Stimulated activated CD8-positive, alpha-beta memory T cell treated with anti-CD3 and anti-CD28 coated beads, Interleukin-4, amount 100 ng/mL, for 1 hour (primary cell): ENCODE measurements at places on chromosomes 11 and 22.
A peak's percentile ranks its signal among the peaks of the same experiment; 100 is the strongest.

GRCh38 chr11:76665172-76665571 is 5.4 kb downstream of the LRRC32 start:
- DNase-seq = no peak

GRCh38 chr22:49728570-49729271 is 99.0 kb downstream of the BRD1 start:
- no peak for DNase-seq

GRCh38 chr22:44618400-44618799 is 83.6 kb upstream of the PRR5 start:
- DNase-seq = no peak

GRCh38 chr11:117799634-117800033 is 2.6 kb upstream of the DSCAML1 start:
- no peak for DNase-seq

DNA sequence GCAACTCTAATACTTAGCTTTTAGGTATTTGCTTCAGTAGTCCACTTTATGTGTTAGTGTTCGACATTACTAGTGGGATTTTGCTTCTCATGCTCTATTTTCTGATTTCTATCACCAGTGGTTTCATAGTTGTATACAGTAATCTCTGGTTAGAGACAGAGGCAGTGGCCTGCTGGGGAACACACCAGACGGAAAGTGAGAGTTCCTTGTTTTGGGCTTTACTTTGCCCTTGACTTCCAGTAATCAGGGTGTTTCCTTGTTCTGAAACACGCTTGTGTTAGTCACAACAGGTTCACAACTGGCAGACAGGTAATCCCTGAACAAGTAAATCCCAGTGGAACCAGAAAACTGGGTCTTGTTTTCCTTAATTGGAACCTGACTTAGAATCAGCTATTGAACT is 56.0 kb downstream of the PACS1 start:
- DNase-seq = no peak

GRCh38 chr11:3809624-3809928 is 1.2 kb downstream of the PGAP2 start:
- no peak for DNase-seq

- DNase-seq = no peak
Measured at GRCh38 chr11:65863889-65864705, 3.9 kb downstream of the MUS81 start.

DNA sequence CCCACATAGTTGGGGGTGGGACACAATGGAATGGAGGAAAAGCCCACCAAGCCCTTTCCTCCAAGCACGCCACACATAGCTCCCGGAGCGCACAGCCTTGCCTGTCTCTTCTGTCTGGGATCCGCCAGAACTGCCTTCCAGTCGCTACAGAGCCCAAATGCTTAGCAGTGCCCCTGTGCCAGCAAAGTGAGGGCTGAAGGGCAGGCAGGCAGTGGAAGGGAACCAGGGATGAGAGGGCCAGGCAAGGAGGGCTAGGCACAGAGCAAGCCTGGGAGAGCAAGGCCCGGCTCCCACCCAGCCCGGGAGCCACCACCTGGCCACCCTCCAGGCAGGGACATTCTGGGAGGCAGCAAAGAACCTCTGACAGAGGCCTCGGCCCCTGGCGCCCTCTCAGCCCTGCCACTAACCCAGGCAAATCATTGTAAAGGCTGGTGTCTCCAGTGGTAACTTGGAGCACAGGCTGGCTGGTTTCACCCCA is 32.5 kb downstream of the PPP2R1B start:
- DNase-seq = no peak

DNA sequence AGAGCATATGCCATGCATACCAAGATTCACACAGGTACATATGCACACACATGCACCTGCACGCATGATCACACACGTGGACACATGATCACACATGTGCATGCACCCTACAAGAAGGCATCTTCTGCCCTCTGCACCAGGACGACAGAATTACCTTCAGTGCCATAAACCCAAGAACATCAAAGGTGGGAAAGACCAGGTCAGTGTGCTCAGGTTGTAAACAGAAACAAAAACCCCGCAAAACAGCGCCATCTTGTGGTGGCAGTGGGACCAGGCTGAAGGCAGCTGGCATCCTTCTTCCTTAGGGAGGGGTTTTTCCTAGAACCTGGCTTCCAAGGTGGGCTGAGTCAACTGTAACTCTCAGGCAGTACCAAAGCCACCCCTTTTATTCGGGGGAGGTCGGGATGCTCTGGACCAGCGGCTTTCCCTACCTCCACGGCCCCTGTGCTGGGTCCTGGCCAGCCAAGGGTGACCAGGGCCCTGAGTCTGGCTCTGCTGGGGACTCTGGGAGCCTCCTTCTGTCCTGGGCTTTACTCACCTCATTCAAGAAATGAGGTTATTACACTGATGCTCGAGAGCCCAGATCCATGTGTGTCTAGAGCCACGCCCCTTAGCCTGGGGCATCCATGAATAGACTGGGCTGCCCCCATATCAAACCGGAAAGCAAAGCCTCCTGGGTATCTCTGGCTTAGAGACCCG is 69.4 kb upstream of the FGF3 start:
- DNase-seq = peak; percentile 44

DNA sequence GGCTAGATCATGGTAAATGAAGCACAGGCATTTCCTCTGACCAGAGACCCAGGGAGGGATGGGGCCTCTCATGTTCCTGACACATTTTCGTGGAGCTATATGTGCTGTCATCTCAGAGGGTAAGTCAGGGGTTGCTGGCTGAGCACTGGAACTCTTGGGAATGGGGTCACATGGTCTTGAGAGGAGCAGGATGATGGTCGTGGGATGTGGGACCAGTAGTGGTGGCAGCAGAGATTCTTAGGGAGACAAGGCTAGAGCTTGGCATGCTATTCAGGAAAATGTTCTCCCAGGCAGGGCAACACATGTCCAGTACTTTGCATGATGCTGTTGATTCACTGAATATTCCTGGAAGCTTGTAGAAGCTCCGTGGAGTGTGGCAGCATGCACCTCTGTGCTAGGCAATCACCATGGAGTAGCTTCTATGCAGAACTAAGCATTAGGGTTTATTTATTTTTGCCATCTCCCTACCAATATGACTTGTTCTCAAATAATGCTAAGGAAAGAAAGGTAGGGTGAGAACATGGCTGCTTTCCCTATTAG is 31.4 kb upstream of the TTC12 start:
- DNase-seq = no peak

DNA sequence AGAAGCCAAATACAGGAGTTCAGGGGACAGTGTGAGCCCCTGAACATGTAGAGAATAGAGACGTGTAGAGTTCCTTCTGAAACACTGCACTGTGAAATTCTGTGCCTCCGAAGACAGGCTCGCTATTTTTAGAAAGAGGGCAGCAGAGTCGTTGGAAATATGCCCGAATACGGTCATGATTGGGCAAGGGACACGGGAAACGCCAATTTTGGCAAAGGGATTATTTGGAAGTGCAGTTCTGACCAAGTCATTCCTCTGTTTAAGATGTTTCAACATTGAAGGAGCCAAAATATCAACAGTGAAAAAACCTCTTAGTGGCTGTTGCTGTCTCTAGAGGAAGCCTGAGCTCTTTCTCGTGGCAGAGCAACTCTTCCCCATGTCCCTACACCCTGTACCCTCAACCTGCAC is 9.5 kb upstream of the CBX6 start:
- no peak for DNase-seq

- DNase-seq = no peak
Measured at GRCh38 chr11:116720895-116721294, 51.9 kb downstream of the BUD13 start.

DNA sequence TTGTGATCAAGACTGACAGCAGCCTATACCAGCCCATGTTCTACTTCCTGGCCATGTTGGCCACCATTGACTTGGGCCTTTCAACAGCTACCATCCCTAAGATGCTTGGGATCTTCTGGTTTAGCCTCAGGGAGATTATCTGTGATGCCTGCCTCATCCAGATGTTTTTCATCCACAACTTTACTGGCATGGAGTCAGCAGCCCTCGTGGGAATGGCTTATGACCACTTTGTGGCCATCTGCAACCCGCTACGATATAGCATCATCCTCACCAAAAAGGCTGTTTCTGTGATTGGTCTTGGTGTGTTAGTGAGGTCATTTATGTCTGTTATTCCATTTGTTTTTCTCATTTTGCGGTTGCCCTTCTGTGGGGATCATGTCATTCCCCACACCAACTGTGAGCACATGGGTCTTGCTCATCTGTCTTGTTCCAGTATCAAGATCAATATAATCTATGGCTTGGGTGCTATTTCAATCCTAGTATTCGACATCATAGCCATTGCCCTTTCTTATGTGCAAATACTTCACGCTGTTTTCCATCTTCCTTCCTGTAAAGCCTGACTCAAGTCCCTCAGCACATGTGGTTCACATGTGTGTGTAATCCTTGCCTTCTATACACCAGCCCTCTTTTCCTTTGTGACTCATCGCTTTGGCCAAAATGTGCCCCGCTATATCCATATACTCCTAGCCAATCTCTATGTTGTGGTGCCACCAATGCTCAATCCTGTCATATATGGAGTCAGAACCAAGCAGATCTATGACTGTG is 23.6 kb downstream of the OR52E1 start:
- DNase-seq = no peak
